HT1080 (cell line): ENCODE measurements at places on chromosomes 3 and 15. TPM values are rescaled to one million over a fixed set of nuclear protein-coding genes. Genes with fewer than 3 reads are reported as not detected.

GRCh38 chr3:48762816-48763215, 45.8 kb upstream of the IP6K2 start:
- no peak for DNase-seq

DNA sequence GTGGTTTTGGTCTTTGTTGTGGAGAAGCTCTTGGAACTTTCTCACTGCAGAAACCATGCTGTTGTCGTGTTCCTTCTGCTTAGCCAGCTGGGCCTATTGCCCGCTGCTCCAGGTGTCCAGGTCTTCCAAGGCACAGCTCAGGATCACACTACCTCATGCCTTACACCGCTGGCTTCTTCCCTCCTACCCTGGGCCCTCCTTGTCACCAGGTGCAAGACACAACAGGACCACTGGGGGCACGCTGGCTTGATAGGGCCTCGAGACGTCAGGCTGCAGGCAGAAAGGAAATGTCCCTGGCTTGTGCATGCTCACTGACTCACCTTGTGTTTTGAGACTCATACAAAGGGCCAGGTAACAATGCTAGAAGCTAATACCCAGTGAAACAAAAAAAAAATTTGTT, 32.3 kb downstream of the PAQR9 start:
- peak; percentile 38 for DNase-seq

ACAP2 gene
- 36.5 and 47.5 TPM in 2 replicates for total RNA-seq

LMAN1L gene
- total RNA-seq, result 0.05 TPM in 1 of 2 replicates, not detected in the other
